ENCODE measurements at places on chromosomes 1 and 21.

GRCh38 chr21:45103971-45104520 is 29.7 kb downstream of the ADARB1 start:
- no peak for DNase-seq

- peak; percentile 74 for DNase-seq
These were observed at the start of gene YOD1 for GRCh38 chr1:207051191-207051943. Gene YOD1, minus strand, starts transcription at chr1:207051208. Its CDS starts 178 bp downstream, at chr1:207051030.

- no peak for DNase-seq
These were observed 4.6 kb downstream of the DR1 start for GRCh38 chr1:93350322-93350721.

DNA sequence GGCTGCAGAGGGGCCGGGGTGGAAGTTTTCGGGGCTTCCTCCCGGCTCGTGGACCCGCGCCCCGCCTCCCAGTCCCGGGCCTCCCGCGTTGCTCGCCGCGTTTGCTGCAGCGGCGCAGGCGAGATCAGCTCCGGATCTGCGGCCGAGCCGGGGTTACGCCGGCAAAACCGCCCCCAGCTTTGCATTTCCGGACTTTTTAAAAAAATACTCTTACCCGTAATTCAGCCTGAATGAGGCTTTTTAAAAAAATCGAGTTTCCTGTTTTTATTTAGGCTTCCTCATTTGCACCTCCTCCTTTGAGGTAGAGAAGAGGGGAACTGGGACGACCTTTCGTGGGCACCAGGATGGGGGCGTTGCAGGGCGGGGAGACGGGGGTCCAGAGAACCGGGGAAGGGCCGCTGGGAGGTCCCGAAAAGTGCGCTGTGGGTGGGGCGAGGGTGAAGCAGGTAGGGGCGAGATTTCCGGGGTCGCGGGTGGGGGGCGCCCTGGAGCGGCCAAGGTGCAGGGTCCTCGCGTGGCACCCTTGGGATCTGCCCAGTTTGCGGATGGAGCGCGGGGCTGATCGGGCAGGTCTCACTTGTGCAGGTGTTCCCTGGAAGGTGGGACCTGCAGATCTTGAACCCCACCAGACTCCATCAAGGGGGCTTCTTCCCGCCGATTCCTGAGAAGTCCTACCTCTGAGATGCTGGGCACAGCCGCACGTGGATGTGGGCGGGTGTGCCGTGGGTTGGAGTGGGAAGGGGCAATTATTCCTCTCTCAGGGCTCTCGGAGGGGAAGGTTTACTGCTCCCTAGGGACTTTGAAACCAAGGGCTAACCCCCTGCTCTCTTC is 1.1 kb downstream of the PIK3CD start:
- no peak for DNase-seq
